ENCODE measurements at places on chromosomes 7 and 10.

- peak within 1 kb of the TSS; percentile 58 for H3K4me3 ChIP-seq
- peak within 1 kb of the TSS; percentile 53 for H3K27ac ChIP-seq
- no peaks in the 10 kb centered on the region for H3K27me3 ChIP-seq
Measured at GRCh38 chr10:133336577-133337369, at the start of gene CALY. Gene CALY, minus strand, starts transcription at chr10:133336896. Its CDS starts 7,907 bp downstream, at chr10:133328989.

- peak overlapping the region; percentile 40 for H3K4me3 ChIP-seq
- H3K27me3 ChIP-seq = no peaks in the 10 kb centered on the region
- no peaks in the 10 kb centered on the region for H3K36me3 ChIP-seq
- peak overlapping the region; percentile 81 for H3K27ac ChIP-seq
Measured at GRCh38 chr7:159198016-159198724, 53.5 kb upstream of the VIPR2 start.

DNA sequence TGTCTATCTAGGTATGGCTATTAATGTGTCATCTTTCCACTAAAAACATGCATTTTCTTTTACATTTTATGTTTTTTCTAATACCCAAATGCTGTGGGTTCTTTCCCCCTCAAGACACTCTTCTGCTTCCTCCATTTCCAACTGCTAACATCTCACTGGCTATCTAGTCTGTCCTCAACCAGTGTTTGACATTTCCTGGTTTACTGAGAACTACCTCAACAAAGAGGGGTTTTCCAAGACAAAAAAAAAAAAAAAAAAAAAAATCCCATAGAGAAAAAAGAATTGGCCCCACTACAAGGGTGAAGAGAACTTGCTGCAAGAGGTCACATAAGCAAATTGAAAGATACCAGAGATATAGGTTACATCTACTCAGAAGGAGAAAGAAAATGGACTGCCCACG is 359.7 kb downstream of the CRPPA start:
- no peaks in the 10 kb centered on the region for H3K27me3 ChIP-seq
- H3K4me1 ChIP-seq = no peaks in the 10 kb centered on the region
- no peaks in the 10 kb centered on the region for H3K36me3 ChIP-seq
- no peak overlapping the region for H3K27ac ChIP-seq

DNA sequence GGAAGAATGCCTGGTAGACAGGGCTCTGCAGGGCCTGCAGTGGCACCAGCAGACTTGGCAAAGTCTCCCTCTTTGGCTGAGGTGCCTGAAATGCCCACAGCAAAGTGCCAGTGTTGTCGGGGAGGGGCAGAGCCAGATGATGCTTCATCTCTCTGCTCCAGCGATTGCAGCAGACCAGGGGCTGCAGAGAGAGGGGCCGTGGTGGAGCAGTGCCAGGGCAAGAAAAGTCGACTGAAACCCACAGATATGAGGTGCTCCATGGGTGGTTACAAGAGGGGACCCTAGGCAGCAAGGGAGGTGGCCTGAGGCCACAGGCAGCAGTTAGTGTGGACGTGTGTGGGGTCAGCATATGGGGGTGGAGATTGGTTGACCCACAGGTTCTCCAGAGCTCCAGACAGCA is 123.5 kb upstream of the SHH start:
- H3K4me1 ChIP-seq = no peaks in the 10 kb centered on the region
- no peak overlapping the region for H3K4me3 ChIP-seq
- no peaks in the 10 kb centered on the region for H3K36me3 ChIP-seq
- DNase-seq = no peak
- no peaks in the 10 kb centered on the region for H3K27me3 ChIP-seq

DNA sequence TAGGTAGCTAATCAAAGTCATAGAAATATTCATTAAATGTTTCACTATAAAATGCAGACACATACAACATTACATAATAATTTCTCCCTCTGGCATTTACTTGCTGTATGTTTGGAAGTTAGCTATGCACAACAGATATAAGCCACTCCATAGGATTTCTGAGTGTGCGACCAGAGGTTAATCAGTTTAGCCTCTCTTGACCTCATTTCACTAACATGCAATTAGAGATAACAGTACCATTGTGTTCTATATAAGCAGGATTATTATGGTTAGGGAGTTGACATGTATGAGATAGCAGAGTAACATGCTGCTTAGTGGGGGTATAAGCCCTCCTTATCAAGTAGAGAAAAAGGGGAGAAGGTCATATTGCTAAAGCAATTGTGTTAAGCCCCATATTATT is 26.4 kb downstream of the GLUD1 start:
- H3K4me1 ChIP-seq = no peaks in the 10 kb centered on the region
- H3K27me3 ChIP-seq = no peaks in the 10 kb centered on the region
- H3K36me3 ChIP-seq = peaks cover 72% of the 10 kb centered on the region
- no peak overlapping the region for H3K27ac ChIP-seq
- DNase-seq = no peak
- no peak overlapping the region for H3K4me3 ChIP-seq

Measured in CD4-positive, alpha-beta T cell (primary cell).